ENCODE measurements at places on chromosomes 1 and 21.
A peak's percentile ranks its signal among the peaks of the same experiment; 100 is the strongest.

DNA sequence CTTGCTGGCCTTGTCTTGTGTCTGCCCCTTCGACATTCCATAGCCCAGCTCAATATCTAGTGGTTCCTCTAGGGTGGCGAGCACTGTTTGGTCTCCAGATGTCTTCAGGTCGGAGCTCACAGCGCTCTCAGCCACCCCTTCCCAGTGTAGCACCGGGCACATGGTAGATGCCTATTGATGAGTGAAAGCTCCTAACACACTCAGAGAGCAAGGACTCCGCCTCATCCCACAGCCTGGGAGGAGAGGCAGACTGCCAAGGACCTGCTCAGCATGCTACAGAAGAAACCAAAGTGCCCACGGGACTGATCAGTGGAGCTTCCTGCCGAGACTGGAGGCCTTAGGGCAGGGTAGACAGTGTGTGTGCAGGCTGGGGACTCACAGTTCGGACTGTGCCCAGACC, 10.9 kb downstream of the PCSK9 start:
- no peak for DNase-seq

GRCh38 chr1:61670445-61670844, 54.5 kb downstream of the TM2D1 start:
- peak; percentile 8 for DNase-seq

DNA sequence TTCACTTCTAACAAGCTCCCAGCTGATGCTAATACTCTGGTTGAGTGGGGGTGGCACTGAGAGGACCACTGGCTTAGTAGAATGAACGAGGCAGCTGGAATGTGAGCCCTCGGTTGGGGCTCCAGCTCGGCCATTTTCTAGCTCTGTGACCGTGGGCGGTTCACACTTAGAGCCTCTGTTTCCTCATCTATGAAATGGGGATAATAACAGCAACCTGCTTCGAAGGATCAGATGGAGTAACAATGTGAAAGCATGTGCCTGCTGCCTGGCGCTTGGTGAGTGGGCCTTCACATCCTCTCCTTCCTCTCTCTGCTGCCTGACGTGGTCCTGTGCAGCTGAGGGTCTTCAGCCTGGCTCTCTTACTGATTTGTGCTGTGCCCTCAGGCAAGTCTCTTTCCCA, 20.9 kb upstream of the TTC4 start:
- DNase-seq = no peak

DNA sequence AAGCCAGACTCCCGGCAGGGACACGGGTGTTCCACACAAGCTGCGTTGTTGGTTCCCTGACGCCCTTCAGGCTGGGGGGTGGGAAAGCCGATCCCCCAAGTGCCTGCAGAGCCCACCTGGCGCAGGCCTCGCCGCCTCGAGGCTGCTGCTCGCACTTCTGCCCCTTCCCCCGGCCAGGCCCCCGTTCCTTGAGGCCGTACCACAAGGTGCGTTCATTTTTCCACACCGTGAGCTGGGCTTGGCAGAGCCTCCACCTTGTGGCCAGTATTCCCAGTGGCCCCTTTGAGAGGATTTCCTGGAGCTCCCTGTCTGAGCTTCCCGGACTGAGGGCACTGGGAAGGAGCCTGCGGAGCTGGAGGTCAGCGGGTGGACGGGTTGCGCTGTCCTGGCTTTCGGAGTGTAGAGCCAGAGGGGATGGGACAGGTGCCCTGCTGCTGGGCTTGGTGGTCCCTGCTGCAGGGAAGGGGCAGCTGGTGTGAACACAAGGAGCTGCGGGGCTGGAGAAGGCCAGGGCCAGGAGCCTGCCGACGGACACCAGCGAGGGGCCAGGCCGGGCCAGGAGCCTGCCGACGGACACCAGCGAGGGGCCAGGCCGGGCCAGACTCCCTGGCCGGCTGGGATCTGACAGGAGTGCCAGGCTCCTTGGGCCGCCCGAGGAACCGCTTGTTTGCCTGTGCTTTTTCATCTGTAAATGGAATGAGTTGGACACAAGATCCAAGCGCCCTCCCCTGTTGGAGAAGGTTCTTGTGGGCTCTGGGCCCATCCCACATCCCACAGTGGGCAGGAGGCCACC, 18.4 kb downstream of the PDXK start:
- no peak for DNase-seq

GRCh38 chr1:197093226-197093885, 26.3 kb upstream of the F13B start:
- no peak for DNase-seq

DNA sequence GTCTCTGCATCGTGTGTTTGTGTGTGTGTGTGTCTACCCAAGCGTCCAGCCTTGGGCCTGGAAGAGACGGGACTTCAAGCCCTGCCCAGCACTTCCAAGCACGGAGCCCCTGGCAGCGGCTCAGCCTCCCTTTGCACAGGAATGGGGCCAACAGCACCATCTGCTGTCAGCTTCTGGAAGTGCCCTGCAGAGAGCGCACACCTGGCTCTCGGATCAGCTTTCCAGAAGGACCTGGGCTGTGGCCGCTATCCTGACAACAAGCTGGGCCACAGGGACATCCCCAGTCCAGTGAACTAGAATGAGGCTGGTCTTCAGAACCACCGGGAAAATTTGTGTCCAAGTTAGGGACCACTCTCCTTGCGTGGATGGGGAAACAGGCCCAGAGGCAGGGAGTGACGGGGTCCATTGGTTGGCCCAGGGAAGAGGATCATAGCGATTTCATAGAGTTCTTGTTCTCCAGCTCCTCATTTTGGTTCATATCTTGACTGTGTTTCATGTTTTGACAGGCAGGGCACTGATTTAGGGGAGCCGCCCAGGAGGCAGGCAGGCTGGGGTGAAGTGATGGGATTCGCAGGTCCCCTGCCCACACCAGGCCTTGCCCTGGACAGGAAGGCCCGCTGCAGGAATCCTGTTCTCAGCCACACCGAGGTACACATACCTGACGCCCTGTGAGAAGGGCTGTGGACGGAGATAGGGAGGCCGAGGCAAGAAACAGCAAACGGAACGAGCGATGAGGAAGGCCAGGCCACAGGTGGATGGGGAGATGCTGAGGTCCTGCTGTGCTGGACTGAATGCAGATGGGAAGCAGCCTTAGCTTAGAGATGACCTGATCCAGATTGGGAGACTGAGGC, 38.4 kb downstream of the TAS1R2 start:
- DNase-seq = peak; percentile 88

GRCh38 chr1:235075048-235075776, 53.4 kb downstream of the TOMM20 start:
- DNase-seq = no peak

- DNase-seq = no peak
These were observed 153.2 kb downstream of the NOS1AP start for GRCh38 chr1:162222730-162223129.

GRCh38 chr1:109840011-109840629, 70.5 kb upstream of the CSF1 start:
- DNase-seq = no peak

DNA sequence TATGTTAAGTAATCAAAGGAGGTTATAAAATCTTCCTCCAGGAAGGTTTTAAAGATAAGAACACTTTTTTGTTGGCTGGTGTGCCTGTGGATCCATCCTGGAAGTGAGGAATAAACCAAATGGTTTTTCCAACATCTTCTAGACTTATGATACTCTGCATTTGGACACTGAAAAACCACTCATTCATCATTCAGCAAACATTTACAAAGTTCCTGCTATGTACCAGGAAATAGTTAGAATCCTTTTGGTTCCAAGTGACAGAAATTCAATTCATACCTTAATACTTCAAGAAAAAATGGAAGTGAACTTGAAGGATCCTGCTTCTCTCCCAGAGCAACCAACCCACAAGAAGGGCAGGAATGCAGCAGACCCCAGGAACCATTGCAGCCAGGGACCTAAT, 39.6 kb upstream of the PIGC start:
- no peak for DNase-seq

- DNase-seq = no peak
These were observed 13.2 kb upstream of the UMODL1 start for GRCh38 chr21:42057851-42058437.

- no peak for DNase-seq
These were observed 902 bp downstream of the AP4B1 start for GRCh38 chr1:113903501-113904292.

DNA sequence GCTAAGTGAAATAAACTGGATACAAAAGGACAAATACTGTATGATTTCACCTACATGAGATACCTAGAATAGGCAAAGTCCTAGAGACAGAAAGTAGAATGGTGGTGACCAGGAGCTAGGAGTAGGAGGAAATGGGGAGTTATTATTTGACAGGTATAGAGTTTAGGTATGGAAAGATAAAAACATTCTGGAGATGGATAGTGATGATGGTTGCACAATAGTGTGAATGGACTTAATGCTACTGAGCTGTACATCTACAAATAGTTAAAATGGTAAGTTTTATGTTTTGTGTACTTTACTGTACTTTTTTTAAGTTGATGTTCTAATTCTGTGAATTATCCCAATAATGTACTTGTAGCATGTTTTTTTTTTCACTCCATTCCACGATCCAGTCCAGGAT, 59.5 kb upstream of the RALGPS2 start:
- no peak for DNase-seq

GRCh38 chr1:1157033-1157365, 16.7 kb upstream of the TTLL10 start:
- no peak for DNase-seq

DNA sequence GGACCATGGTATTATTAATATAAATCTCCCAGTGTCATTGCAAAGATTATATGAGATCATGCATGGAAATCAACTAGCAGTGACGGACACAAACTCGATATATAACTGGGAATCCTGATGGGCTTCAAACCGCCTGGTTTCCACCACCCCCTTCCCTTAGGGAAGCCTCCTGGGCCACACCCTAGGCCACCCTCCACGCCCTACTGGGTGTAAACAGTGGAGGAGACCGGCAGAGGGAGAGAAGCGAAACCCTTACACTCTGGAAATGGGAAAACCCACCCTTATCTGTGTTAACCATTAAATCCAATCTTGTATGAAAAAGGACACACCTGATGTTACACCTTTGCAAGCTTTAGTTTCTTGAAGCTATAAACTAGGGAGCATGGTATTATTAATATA, 595 bp upstream of the ZNHIT6 start:
- DNase-seq = peak; percentile 6

DNA sequence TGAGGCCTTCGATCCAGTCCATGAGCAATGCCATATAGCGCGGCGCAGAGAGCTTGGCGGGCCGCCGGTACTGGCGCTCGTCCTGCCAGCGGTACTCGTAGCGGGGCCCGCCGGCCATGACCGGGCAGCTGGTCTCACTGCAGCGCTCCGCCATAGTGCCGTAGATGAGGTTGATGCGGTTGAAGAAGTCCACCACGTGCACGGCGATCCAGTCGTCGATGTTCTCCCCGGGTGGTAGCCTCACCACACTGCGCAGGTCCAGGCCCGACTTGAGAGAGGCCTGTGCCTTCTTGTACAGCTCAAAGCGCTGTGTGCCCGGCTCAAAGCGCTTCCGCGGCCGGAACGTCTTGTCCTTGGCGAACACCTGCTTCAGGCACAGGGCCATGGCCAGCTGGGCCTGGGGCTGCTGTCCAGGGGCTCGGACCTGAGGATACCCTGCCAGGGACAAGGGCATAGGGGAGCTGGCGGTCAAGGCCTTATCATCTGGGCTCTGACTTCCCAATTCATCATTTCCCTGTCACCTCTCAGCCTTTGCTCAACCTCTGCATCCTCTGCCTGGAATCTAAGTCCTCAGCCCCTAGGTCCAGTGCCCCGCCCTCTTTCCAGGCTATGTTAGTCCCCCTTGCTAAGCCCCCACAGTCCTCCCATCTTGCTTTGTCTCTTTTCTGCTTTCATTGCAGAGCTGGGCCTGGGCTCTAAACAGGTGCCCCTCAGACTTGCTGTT, 3.5 kb downstream of the MOB3C start:
- DNase-seq = peak; percentile 60

DNA sequence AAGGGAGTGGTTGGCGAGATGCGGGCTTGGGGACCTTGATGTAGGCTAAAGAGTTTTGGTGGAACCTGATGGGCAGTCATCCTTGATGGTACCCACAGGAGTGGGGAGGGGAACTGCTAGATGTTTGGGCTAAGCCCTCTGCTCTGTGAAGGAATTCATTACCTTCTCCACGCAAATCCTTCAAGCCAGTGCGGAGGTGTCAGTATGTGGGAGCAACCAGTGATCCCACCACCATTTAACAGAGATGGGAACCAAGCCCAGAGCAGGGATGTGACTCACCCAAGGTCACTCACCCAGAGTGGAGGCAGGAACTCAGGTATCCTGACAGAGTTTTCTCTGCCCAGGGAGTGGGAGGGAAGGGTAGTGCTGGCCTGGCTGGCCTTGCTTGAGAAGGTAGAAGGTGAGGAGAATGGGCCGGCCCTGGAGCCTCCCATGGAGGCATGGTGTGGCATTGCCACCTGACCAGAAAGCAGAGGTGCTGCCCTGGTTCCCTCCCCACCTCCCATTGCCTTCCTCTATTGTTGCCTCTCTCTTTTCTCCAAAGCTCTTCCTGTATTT, 51.2 kb upstream of the STUM start:
- DNase-seq = no peak

DNA sequence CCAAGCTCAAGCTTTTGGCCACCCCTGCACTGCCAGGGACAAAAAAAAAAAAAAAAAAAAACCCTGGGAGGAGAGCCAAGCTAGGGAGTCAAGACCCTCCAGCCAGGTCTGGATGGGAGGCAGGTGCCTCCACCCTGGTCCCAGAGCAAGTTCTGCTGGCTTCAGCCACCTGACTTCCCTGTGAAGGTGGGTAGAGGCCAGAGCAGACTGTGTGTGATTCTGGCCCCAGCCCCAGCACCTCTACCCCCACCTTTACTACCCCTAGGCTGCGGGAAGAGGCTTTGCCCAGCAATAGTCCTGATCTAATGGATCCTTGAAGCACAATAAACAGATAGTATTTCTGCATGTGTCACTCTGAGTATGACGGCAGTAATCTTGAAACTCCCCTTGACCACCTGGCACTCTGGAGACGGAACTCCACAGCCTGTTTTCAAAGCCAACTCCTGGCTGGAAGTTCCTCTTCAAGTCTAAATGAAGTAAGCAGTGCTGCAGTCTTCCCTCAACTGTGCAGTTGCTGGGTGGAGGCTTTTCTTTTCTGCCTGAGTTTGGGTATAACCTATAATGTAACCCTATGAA, 9.8 kb downstream of the PDZK1IP1 start:
- DNase-seq = no peak

DNA sequence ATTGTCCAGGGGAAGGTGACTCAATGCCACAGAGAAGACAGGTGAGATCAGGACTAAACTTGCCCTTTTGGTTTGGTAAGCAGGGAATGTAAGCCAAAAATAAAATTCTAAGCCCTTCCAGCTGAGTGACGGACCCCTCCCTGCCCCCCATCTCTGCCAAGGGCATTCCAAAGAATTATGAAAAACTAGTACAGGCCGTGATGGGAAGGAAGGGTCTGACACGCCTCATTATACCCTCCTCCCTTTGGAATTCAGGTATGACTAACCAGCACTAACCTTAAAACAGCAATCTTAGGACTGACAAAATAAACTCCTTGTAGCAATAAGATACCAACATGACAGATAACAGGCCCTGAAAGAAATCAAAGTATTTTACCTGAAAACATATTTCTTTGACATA, 99.6 kb downstream of the GABPA start:
- no peak for DNase-seq

Data from GM23338 (cell line).